ENCODE measurements at places on chromosomes 16 and 17.

GRCh38 chr16:17526956-17527937 is 56.5 kb upstream of the XYLT1 start:
- no peak for DNase-seq

GRCh38 chr17:81130385-81131361 is 34.6 kb upstream of the PVALEF start:
- DNase-seq: no peak

DNA sequence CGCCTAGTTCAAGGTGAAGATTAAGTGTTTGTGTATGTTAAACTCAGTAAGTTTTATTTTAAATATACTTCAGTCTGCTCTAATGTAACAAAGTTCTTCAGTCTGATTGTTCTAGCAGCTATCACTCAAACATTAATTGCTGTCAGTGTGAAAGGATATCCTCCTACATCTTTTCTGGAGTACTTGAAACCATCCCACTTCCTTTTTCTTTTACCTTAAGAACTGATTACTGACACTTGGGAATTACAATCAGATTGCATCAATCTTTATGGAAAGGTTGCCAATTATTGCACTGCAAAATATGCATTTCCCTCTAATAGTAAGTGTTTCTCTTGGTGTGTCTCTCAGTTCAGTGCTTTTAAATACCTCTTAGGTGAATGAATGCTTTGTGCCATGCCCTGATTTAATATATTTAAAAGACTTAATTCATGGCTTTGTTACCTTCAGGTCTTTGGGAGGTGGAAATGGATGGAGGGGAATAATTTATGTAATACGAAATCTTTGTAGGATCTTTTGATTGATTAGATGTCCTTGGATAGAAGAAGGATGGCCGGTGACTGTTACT is 16.6 kb downstream of the MRTFB start:
- no peak for DNase-seq

DNA sequence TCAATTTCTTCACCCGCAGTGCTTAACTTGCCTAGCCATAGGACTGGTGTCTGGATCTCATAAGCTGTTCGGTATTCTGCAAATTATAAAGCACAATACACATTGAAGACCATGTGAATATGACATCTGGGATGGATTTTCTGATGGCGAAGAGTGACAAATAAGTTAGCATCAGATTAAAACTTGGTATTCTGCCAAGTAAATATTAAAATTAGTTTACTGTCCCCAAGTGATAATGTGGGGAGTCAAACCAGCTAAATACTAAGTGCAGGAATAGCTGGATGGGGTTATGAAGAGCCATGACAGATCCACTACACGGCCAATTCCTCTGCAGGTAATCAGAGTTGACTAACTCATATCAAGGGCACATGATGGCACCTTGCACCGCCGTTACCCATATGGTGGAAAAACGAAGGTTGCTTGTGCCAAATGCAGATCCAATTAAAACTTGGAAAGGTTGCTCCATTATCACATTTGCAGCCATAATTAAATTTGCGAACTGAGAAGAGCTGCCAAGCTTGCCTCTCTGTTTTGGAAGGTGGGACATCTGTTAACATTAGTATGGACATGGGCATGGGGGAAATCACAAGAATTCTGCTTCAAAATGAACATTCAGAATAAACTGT is 114.9 kb upstream of the TOM1L1 start:
- DNase-seq: no peak

GRCh38 chr17:6241381-6241780 is 171.2 kb downstream of the WSCD1 start:
- DNase-seq: no peak

DNA sequence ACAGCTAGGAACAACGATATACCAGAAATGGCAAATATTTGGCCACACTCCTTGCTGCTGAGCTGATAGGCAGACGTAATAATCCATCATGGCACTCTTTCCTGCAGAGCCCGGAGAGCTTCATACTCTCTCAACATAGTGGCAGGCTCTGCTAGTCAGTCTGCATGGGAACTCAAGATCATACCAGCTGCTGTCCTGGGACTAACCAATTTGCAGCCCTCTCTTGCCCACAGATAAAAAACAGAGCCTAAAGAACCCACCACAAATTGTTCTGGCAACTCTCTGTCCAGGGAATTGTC is 13.5 kb downstream of the GSDMB start:
- no peak for DNase-seq

- no peak for DNase-seq
Measured at GRCh38 chr17:83122834-83123233, 43.4 kb downstream of the METRNL start.

- no peak for DNase-seq
Measured at GRCh38 chr17:58626905-58627304, 64.9 kb downstream of the TEX14 start.

- DNase-seq: no peak
Measured at GRCh38 chr16:14672403-14672971, 21.6 kb downstream of the PLA2G10 start.

- DNase-seq: no peak
Measured at GRCh38 chr17:72516772-72517399, 396.1 kb downstream of the SOX9 start.

DNA sequence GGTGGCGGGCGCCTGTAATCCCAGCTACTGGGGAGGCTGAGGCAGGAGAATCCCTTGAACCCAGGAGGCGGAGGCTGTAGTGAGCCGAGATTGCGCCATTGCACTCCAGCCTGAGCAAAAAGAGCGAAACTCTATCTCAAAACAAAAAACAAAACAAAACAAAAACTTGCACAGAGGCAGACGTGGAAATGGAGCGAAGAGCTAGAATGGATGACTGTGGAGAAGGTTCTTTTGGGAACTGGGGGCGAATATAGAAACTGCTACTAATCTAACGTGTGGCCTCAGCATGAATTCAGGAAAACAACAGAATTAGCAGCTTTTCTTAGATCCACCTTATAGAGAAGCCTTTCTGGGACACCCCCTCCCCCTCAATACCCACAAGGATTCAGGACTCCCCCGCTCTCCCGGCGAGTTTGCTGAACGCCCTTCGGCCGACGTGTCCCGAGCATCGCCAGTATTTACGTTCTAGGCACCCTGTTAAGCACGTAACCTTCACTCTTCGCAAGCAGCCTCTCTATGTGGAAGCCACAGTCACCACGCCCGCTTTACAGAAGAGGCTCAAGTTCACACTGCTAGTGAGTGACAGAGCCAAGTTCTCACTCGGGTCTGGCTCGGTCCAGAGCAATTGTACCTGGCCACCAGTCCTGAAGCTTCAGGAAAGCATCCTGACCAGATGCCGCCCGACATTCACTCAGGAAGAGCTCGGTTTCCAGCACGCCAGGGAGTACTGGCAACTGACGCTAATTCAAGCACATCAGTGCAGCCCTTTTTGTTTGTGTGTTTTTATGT is 13.3 kb upstream of the ABR start:
- DNase-seq: no peak

GRCh38 chr16:78363843-78364555 is 264.5 kb downstream of the WWOX start:
- DNase-seq: no peak

DNA sequence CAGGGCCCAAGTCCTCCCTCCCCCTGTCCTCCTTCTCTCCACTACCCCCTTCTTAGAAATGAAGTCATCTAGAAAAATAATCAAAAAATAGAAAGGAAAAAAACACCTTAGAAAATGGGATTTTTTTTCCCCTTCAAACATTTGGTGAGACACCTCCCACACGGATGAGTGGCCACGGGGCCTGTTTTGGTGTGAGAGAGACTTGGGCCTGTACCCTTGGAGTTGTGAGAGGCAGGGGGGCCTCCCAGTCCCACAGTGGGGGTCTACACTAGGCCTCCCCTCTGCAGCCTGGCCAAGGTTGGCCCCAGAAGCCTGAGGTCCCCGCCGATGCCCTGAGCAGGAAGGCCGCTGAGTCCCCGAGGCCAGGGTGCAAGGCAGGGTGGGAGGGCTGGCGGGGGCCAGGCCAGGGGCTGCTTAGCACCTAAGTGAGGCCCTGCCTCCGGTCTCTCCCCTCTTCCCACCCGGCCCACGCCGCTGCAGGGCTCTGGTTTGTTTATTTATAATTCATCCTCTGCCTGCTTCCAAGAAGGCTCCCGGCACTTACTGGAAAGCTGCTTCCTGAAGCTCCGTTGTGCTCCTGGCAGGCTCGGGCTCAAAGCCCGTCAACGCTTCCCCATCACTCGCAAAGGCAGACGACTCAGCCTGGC is 26.4 kb downstream of the NPTX1 start:
- no peak for DNase-seq

DNA sequence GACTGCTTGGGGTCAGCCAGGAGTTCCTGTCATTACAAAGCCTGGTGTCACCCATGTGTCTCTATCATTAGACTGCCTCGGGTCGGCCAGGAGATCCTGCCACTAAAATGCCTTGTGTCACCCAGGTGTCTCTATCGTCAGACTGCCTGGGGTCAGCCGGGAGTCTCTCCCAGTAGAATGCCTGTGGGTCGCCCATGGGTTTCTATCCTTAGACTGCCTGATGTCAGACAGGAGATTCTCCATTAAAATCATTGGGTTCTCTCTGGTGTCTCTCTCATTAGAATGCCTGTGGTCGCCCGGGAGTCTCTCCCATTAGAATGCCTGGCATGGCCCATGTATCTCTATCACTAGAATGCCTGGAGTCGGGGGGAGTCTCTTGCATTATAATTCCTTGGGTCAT is 2231.0 kb downstream of the TP53TG3F start:
- no peak for DNase-seq

GRCh38 chr17:78395155-78395554 is 16.7 kb downstream of the PGS1 start:
- DNase-seq: no peak

GRCh38 chr16:17437127-17437720 is 33.5 kb downstream of the XYLT1 start:
- no peak for DNase-seq

DNA sequence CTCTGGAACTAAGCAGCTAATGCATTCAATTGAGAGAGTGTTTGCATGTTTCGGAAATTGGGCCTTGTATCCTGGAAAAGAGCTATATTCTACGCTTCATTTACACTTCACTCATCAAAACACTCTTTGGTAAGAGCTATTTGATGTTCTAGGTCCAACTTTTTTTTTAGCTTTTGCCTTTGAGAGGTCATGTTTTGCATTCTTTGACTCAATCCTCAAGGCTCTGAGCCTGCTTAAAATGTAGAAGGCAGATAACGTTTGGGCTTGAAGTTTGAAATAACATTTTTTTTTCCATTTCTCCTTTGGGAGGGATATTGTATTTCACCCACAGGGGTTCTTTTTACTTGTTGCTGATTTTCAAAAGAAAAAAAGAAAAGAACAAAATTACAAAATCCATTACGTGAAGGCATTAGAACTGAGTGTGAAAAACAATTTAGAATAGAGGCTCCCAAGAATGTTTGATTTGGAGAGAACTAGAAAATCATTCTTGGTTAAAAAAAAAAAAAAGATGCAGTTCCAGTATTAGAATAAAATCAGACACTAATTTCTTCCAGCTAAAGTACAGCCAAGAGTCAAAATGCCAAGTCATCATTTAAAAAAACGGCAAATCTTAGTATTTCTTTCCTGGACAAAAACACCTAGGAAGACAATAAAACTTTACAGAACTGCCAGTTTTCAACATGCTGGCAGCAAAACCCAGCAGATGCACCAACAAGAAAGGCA is 268.5 kb downstream of the GRIN2A start:
- DNase-seq: no peak

DNA sequence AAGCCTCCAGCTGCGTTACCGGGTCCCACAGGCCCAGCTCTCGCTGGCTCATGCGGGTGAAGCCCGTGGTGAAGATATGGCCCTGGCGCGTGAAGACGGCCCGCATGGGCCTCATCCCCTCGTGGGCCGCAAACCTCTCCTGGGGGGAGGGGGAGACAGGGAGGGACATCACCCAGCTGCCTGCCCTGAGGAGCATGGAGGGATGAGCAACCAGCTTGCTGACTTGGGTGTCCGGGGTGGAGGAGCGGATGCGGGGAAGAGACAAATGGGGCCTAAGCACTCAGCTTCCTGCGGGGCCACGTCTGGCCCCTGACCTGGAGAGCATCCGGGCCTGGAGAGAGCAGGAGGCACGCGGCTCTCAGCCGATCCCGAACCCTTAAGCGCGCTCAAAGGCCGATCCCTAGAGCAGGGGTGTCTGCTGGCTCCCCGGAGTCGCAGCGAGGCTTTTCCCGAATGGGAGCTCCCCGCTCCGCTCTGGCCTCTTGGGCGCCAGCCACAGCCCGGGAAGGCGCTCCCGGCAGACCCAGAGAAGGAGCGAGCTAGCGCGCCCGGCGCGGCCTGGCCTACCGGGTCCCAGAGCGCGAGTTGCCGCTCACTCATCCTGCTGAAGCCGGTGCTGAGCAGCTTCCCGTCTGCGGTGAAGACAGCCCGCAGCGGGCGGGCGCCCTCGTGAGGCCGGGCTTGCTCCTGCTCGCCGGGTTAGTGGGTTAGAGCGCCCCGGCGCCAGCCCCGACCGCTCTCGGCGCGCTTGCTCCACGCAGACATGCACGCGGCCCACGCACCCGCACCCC is 5.0 kb downstream of the CORO6 start:
- peak; percentile 87 for DNase-seq

Measured in CD4-positive, alpha-beta T cell treated with Interleukin-6 at 100 ng/mL for 8 hours (primary cell).